Right renal cortex interstitium (tissue), 3 donors: ENCODE measurements at places on chromosomes 6 and 20.

GRCh38 chr6:126017668-126018067, 31.3 kb downstream of the TRMT11 start:
- no peak for DNase-seq

- no peak for DNase-seq
Measured at GRCh38 chr6:24110417-24110816, 15.6 kb upstream of the NRSN1 start.

- DNase-seq, result no peak
Measured at GRCh38 chr6:19692506-19693298, 144.5 kb upstream of the ID4 start.

- no peak for DNase-seq
Measured at GRCh38 chr20:16583474-16583873, 10.2 kb upstream of the KIF16B start.

GRCh38 chr20:38870733-38871559, 55.3 kb upstream of the FAM83D start:
- DNase-seq, result no peak
